Hepatocyte (in vitro differentiated cells): ENCODE measurements at places on chromosomes 6 and 20. TPM values are rescaled to one million over a fixed set of nuclear protein-coding genes. Genes with fewer than 3 reads are reported as not detected.

Gene VSX1
- polyA plus RNA-seq = not detected in 2 replicates

DNA sequence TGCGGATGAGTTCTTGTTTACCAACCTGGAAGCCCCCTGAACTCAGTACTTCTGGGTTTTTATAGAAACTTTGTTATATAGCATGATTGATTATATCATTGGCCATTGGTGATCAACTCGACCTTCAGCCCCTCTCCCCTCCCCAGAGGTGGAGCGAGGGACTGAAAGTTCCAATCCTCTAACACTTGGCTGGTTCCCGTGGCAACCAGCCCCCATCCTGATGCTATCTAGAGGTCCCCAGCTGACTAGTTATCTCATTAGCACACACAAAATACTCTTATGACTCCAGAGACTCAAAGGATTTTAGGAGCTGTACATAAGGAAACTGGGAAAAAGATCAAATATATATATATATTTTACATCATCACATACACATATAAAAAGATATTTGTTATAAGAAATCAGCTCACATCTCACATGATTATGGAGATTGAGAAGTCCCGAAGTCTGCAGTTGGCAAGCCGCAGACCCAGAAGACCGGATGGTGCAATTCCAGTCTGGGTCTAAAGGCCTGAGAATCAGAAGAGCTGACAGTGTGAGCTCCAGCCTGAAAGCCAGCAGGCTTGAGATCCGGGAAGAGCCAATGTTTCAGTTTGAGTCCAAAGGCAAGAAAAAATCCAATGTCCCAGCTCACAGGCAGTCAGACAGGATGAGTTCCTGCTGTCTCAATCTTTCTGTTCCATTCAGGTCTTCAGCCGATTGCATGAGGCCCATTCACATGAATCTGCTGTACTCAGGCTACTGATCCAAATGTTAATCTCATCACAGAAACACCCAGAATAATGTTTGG, 179.3 kb upstream of the DTNBP1 start:
- H3K27me3 ChIP-seq = no peaks in the 10 kb centered on the region
- no peaks in the 10 kb centered on the region for H3K4me1 ChIP-seq
- DNase-seq = no peak
- no peaks in the 10 kb centered on the region for H3K36me3 ChIP-seq
- H3K27ac ChIP-seq = no peak overlapping the region

GRCh38 chr6:166691199-166691598, 64.1 kb upstream of the RPS6KA2 start:
- no peaks in the 10 kb centered on the region for H3K4me1 ChIP-seq
- H3K36me3 ChIP-seq = no peaks in the 10 kb centered on the region
- H3K27ac ChIP-seq = no peak overlapping the region
- no peak overlapping the region for H3K4me3 ChIP-seq
- H3K27me3 ChIP-seq = no peaks in the 10 kb centered on the region

- H3K36me3 ChIP-seq = no peaks in the 10 kb centered on the region
- peak; percentile 78 for DNase-seq
- H3K27ac ChIP-seq = no peak overlapping the region
- no peak overlapping the region for H3K4me3 ChIP-seq
Measured at GRCh38 chr6:50791900-50792508, 26.7 kb upstream of the TFAP2B start.

- DNase-seq = no peak
- H3K4me3 ChIP-seq = no peak overlapping the region
- H3K36me3 ChIP-seq = no peaks in the 10 kb centered on the region
- H3K4me1 ChIP-seq = no peaks in the 10 kb centered on the region
Measured at GRCh38 chr6:82057846-82058554, 189.5 kb downstream of the IBTK start.

- H3K27me3 ChIP-seq = no peaks in the 10 kb centered on the region
- DNase-seq = no peak
- H3K4me3 ChIP-seq = no peak overlapping the region
- peaks cover 8% of the 10 kb centered on the region for H3K4me1 ChIP-seq
- H3K36me3 ChIP-seq = no peaks in the 10 kb centered on the region
Measured at GRCh38 chr20:63222541-63222940, 6.6 kb upstream of the YTHDF1 start.

- no peaks in the 10 kb centered on the region for H3K36me3 ChIP-seq
- peak; percentile 38 for DNase-seq
- no peaks in the 10 kb centered on the region for H3K27me3 ChIP-seq
- peaks cover 5% of the 10 kb centered on the region for H3K4me1 ChIP-seq
- no peak overlapping the region for H3K27ac ChIP-seq
Measured at GRCh38 chr20:55415567-55416142, 589.7 kb downstream of the CBLN4 start.

DNA sequence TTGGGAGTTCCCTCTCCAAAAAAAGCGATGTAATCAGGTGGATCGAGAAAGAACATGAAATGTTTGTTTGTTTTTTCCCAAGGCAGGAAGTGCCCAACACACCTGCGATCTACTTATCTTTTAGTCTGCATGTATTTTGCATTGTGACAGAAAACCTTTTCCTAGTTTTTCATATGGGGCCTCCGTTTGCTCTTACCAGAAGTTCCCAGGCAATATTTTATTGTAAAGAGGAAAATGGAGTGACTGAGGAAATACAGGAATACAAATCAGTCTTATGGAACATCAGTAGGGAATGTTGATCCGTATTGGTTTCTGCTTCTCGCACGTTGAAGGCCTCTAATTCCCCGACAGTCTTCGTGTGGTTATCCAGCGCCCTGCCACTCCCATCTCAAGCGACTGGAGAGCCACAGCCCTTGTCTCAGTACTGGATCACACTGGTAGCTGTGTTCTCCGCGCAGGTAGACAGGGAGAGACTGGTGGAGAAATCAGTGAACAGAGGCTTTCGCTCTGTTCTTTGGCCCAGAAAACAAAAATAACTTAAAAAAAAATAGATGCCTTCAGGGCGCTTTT, 107.4 kb downstream of the TRIM27 start:
- H3K4me1 ChIP-seq = peaks cover 7% of the 10 kb centered on the region
- no peak for DNase-seq
- H3K4me3 ChIP-seq = no peak overlapping the region

DNA sequence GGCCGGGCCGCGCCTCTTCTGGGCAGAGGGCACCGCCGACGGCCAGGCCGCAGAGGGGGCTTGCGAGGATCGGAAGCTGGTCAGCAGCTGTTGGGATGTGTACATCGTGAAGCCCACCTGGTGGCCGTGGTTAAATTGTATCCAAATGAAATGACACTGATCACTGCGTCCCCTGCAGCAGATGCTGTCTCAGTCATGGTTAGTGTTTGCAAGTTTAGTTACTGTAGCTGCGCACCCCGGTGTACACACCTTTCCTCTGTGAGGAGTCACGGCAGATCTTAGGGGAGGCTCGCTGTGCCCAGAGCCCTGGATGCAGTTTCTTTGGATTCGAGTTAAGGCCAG, 653 bp downstream of the NAA20 start:
- peak overlapping the region; percentile 83 for H3K27ac ChIP-seq
- peak overlapping the region; percentile 81 for H3K4me3 ChIP-seq
- no peak for DNase-seq
- no peaks in the 10 kb centered on the region for H3K27me3 ChIP-seq
- peaks cover 27% of the 10 kb centered on the region for H3K4me1 ChIP-seq

DNA sequence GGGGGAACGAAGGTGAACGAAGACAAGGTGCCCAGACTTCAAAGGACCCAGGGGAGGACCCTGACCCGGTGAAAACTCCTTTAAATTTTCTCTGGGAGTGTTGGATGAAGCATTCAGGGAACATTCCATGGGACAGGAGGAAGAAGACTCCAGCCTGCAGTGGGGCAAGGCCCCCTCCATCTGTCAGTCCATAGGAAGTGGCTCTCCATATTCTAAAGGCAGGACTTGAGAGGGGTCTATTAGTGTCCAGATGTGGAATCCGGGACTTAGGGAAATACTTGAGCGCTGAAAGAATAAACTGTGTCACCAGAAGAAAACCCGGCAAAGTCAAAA, 3.2 kb upstream of the BPIFA2 start:
- no peak overlapping the region for H3K4me3 ChIP-seq
- no peak for DNase-seq
- peaks cover 23% of the 10 kb centered on the region for H3K27me3 ChIP-seq
- no peaks in the 10 kb centered on the region for H3K36me3 ChIP-seq

- H3K36me3 ChIP-seq = no peaks in the 10 kb centered on the region
- no peak overlapping the region for H3K27ac ChIP-seq
- H3K27me3 ChIP-seq = no peaks in the 10 kb centered on the region
- H3K4me3 ChIP-seq = no peak overlapping the region
Measured at GRCh38 chr6:129273161-129273560, 390.2 kb downstream of the LAMA2 start.

DNA sequence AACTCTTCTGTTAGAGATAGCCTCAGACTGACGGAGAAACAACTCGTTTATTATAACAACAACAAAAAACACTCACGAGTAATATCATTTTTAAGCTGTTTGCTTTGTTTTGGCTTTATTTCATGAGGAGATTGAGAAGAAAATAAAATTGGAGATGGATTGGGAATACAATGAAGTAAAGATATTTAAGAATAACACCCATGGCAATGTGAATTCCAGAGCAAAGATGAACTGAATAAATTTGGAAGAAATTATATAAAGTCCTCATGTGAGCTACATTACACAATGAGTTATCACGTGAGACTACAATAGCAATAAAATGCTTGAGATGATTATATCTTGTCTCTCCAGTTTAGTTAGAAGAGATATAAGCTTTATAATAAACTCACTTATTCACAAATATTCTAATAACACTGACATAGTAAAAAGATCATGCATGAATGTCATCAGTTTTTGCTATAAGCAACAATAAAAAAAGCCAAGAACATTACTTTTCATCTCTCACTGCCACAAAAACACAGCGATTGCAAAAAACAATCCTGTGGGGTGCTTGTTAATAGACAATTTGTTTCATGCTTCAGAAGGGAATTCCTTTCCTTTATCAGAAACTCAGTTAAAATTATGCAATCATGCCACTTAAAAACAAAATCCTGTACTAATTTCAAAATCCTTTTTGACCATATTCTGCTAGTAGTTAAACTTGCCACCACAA, 696.7 kb upstream of the MARCKS start:
- no peaks in the 10 kb centered on the region for H3K4me1 ChIP-seq
- H3K4me3 ChIP-seq = no peak overlapping the region
- DNase-seq = no peak
- no peak overlapping the region for H3K27ac ChIP-seq
- H3K27me3 ChIP-seq = no peaks in the 10 kb centered on the region

DNA sequence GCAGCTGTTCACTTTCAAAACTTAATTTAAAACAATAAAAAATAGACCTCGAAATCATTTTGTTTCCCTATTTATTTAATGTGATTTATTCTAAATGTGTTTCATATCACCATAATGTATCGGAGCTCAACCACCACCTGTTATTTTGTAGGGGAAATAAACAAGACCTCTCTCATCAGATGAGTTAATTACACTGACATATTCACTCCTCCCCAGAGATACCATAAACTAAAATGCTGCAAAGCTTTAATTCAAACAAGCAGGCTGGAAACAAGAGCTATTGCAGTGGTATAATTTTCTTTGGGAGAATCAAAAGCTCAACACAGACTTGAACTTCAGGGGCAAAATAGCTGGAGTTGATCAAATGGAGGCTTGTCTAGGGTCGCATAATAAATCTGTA, 303.5 kb upstream of the TSHZ2 start:
- no peak for DNase-seq
- no peaks in the 10 kb centered on the region for H3K4me1 ChIP-seq
- H3K36me3 ChIP-seq = no peaks in the 10 kb centered on the region
- no peak overlapping the region for H3K4me3 ChIP-seq

DNA sequence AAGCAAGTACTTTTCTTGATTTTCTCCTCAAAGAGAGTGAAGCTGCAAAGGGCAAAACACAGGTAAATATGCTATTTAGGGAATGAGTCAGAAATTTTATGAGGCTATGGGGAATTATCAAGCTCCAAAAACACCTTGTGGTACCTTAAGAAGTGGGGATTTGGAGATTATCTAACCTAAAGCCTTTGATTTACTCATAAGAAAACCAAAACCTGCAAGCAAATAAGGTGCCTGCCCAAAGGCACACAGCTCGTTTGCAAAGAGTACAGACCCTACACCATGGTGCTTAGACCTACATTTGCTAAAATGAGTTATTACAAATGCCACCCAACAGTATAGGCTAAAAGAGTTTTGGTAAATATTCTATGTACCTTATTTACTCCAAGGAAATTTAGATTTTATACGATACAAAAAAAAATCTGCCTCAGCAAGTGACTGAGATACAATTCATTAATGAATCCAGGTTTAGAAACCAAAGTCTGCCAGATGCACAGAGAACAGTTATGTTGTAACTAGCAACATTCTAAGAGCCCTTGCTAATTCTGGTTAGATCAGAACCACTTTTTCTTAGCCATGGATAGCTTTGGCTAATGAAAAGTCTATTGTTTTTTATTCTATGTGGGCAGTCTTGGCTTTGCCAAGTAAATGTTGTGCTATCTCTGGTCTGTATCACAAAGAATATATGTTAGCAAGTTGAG, 101.5 kb downstream of the KHDC1L start:
- H3K27ac ChIP-seq = no peak overlapping the region
- no peak for DNase-seq
